ENCODE measurements at places on chromosomes 7 and 10. TPM values are rescaled to one million over a fixed set of nuclear protein-coding genes. Genes with fewer than 3 reads are reported as not detected.

Gene MPLKIP
- 47.2 TPM for total RNA-seq

Gene CFAP70
- 0.39 TPM for total RNA-seq

GRCh38 chr10:13218878-13219277 is 15.3 kb downstream of the UCMA start:
- no peak for DNase-seq

DNA sequence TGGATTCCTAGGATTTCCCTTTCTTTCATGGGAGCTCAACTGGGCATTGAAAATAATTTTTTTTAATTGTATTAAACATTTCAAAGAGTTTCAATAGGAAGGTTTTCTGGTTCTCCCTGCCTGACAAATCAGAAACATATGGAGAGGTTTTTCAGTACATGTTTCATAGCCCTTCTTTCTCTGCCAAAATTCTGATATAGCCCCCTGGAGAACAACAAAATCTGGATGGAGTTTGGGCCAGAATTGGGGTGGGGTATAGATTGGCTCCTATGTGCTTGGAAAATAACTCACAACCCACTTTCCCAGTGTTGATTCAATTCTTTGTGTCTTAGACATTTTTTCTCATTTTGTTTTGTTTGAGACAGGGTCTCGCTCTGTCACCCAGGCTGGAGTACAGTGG is 24.6 kb upstream of the EIF4H start:
- no peak for DNase-seq

DNA sequence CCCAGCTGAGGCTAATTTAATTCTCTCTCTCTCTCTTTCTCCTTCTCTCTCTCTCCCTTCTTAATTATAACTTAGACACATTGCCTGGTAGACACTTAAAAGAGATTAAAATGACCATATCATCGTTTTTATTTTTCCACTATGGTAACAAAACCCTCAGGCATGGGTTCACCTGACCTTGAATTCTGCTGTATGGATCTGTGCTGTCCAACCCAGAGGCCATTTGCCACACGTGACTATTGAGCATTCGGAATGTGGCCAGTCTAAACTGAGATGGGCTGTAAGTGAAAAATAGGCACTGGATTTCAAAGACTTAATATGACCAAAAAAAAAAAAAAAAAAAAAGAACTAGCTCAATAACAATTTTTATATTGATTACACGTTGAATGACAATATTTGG is 93.6 kb downstream of the NHLRC2 start:
- no peak for DNase-seq

DNA sequence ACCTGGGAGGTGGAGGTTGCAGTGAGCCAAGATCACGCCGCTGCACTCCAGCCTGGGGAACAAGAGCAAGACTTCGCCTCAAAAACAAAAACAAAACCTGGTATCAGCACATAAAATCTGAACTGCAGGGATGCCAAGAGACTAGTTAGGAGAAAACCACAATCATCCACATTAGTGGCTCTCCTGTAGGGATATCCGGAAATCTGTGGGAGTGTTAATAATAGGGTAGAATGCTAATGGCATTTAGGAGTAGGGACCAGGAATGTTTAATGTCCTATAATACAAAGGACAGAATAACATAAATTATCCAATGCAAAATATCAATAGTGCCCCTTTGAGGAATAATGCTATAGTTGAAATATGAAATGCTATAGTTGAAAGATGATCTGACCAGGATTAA is 24.3 kb downstream of the KIF5B start:
- DNase-seq: no peak

All from glomerular endothelial cell (primary cell).